ENCODE measurements at places on chromosomes 7 and 10.

DNA sequence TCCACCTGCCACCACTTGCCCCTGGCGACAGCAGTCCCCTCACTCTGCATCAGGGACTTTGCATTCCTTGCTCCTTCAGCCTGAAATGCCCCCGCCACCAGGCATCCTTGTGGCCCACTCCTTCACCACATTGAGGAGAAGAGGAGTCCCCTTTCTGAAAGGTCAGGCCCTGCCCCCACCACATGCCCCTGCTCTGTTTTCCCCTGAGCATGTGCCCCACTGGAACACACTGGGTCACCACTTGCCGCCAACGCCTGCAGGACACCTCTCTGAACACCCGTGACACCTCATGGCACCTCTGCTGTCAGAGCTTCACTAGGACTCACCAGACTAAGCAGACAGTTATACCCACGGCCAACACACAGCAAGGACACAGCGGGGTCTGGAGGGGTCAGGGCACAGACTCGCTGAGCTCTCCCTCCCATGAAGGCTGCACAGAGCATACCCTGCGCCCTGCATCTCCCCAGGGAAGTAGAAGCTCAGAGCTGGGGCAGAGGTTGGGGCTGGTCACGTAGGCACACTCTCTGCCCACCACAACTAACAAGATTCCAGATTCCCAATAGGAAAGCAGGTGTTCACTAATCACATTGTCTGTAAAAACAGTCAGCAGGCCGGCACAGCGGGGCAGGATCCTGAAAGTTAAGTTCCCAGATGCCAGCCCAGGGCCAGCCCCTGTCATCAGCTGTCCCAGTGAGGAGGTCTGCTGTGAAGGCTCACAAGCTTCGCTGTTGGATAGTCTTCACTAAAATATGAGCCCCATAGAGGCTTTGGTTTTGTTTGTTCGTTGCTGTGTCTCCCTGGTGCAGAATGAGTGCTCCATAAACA lies 5.8 kb upstream of the AOC1 start:
- DNase-seq, result no peak

GRCh38 chr7:148699782-148700629 lies 1.3 kb downstream of the CUL1 start:
- DNase-seq, result peak; percentile 79

DNA sequence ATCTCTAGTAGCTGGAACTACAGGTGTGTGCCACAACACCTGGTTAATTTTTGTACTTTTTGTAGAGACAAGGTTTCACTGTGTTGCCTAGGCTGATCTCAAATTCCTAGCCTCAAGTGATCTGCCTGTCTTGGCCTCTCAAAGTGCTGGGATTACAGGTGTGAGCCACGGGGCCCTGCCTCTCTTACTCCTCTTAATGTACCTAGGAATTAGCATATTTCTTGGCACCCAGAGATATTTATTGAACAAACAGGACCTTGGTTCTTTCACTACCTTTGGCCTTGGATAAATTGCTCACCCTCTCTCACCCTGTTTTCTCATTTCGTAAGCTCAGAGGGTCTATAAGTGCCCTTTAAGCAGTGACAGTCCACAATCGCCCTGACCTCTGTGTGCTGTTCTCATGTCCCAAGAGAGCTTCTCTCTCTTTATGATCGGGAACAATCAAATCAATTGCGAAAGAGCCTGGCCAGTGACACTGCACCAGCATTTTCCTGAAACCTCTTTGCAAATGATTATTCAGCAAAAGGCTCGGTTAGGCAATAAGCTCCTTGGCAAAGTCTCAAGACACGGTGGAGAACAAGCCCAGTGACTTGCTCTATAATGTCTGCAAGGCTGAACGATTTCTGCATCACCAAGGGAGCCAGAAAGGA lies 117.7 kb downstream of the APBB1IP start:
- DNase-seq, result no peak

DNA sequence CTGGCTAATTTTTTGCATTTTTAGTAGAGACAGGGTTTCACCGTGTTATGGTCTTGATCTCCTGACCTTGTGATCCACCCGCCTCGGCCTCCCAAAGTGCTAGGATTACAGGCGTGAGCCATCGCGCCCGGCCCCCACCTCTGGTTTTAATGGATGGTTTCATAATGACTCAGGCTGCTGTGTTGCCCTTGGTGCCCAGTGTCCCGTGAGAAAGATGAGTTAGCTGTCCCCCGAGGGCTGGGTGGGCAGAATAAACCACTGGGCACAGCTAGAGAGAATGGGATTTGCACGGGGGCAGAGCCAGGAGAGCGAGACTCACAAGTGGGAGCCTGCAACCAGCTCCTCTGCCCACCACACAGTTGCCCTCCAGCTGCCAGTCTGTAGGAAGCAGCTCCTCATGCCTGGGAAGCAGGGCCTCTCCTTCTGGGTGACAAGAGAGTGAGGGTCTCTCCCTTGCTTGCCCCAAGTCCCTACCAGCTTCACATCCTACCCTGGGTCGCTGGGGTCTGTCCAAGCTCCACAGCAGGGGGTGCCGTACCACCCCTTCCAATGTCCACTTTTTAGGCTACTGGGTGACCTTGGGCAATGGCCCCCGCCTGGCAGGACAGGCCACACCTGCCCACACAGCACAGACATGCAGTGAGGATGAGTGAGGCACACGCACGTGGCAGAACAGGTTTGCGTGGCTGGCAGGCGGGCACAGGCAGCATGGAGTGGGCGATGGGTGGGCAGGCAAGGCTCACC lies 16.1 kb upstream of the NDST2 start:
- DNase-seq, result no peak

DNA sequence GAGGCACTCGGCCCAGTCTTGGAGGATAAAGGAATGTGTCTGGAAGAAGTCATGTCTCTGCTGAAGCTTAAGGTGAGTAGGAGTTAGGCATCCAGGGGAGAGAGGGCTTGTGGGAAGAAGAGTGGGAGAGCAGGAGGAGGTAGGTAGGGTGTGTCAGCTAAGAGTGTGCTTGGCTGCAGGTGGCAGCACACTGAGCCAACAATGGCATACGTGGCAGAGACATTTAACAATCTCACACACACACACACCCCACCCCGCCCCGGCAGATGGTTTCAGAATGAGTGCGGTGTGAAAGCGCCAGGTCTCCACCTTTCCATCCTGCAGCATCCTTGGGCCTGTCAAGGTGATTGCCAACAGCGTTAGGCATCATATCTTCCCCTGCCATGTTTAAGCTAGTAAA lies 11.2 kb upstream of the ARPC1A start:
- no peak for DNase-seq

Measured in NAMALWA (cell line).